Anterior cingulate cortex (tissue), 58 donors: ENCODE measurements at places on chromosomes 4 and X.

GRCh38 chr4:25884031-25884782, 21.4 kb upstream of the SEL1L3 start:
- DNase-seq = no peak

DNA sequence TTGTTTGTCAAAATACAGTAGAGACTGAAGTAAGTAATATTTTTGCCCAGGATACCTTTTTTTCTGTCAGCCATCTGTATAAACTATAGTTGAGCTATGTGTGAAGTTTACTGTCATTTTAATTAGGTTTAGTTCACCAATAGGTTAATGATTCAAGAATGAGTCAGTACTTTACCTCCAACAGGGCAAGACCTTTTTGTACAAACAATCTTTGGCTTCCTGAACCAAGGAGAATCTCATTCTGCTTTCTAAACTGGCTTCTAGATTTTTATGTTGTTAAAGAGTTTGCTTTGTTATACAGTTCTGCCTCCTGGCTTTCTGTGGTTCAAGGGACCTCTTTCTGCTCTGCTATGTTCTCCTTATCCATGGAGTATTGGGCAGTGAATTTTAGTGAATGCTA, 412.0 kb upstream of the NR3C2 start:
- DNase-seq = no peak

DNA sequence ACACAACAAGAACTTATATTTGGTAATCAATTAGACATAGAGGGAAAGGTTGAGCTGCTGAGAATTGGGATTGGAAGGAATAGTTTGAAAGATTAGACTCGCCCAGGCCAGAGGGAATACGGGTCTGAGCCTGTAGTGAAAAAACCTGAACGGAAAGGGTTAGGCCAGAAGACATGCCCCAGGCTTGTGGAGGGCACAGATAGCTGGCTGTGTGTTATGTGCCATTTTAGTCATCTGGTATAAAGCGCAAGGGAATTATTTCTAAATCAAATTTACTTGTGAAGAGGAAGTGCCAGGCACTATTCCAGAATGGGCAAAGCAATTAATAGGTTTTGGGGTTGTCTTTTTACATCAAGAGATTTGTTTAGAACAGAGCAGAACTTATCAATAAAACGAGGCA, 187.5 kb upstream of the ANKRD50 start:
- DNase-seq = no peak

- no peak for DNase-seq
Observed at GRCh38 chr4:1998296-1998695, 10.5 kb downstream of the NELFA start.

DNA sequence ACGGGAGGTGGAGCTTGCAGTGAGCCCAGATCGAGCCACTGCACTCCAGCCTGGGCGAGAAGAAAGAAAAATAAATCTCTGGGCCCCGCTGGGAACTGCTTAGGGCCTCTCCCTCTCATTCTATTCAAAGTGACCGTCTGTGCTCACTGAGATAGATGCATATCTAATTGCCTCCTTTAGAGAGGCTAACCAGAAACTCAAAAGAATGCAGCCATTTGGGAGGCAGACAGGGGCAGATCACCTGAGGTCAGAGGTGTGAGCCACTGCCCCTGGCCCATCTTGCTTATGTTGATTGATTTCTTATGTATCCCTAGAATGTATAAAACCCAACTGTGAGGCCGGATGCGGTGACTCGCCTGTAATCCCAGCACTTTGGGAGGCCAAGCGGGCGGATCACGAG, 6.2 kb upstream of the CSF2RA start:
- DNase-seq = no peak

- no peak for DNase-seq
Observed at GRCh38 chr4:132001542-132001941, 1147.6 kb upstream of the PCDH10 start.

DNA sequence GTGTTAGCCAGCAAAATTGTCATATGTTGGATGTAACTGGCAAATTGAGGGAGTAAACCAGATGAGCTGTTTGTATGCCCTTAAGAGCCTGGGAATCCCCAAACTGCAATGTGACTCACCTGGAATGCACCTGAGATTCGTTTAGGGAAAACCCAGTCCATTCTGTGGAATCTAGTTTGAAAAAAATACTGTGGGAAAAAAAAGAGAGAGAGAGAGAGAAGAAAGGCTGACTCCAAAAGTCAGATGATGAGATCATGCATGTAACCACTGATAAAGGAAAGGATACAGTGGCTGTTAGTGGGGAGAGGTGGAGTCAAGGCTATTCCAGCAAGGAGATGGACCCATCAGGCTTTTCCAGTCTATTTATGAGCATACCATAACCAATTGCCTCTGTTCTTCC, 48.5 kb downstream of the SLC9A7 start:
- DNase-seq = no peak

DNA sequence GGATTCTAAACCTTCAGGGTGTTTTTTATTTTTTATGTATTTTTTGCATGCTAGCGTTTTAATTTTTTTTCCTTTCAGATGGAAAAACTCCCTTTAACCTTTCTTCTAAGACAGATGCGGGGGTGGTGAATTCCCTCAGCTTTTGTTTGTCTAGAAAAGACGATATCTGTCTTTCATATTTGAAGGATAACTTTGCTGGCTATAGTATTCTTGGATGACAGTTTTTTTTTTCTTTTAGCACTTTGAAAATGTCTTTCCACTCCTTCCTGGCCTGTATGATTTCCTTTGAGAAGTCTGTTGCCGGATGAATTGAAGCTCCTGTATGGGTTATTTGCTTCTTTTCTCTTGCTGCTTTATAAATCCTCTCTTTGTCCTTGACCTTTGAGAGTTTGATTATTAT, 26.6 kb downstream of the PSAPL1 start:
- no peak for DNase-seq

- DNase-seq = no peak
Observed at GRCh38 chr4:45732161-45732560, 391.7 kb downstream of the GABRG1 start.

- no peak for DNase-seq
Observed at GRCh38 chrX:57771689-57772088, 91.6 kb upstream of the NLRP2B start.

DNA sequence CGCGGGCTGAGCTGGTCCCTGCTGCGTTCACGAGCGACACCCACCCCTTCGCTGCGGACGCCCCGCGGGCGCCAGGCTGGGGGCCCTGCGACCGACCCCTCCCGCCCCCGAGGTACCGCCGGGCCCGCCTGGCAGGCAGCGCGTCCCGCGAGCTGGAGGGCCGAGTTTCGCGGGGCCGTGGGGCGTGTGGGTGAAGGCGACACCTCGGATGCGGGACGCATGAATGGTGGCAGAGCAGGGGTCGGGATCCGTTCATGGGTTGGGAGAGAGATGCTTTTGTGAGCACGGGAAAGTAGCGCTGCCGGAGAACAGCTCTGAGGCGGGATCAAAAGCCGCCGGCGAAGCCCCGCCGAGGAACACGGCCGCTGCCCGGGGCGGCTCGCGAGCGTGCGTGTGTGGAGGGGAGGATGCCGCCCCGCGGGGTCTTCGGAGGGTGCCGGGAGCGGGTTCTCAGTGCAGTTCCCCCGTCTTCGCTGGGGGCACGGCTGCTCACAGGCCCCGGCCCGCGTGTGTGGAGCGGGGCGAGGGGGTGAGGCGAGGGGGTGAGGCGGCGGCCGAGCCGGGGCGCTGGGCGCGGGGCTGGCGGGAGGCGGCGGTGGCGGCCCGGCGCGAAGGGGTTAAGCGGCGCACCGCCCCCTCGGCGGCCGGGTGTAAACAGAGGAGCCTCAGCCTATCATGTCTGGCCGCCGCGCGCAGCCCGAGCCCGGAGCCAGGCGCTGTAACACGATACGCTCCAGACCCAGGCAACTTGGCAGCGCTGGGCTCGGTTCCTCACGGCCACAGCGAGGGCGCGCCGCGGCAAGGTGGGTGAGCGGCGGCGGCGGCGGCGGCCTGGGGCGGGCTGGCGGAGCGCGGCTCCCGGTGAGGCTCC, 205.3 kb downstream of the TENM3 start:
- DNase-seq = peak; percentile 65

- no peak for DNase-seq
Observed at GRCh38 chrX:133258481-133258880, 40.3 kb upstream of the TFDP3 start.

GRCh38 chr4:143084566-143084965, 100.2 kb upstream of the USP38 start:
- no peak for DNase-seq

GRCh38 chr4:22551550-22551949, 35.7 kb upstream of the ADGRA3 start:
- DNase-seq = no peak

DNA sequence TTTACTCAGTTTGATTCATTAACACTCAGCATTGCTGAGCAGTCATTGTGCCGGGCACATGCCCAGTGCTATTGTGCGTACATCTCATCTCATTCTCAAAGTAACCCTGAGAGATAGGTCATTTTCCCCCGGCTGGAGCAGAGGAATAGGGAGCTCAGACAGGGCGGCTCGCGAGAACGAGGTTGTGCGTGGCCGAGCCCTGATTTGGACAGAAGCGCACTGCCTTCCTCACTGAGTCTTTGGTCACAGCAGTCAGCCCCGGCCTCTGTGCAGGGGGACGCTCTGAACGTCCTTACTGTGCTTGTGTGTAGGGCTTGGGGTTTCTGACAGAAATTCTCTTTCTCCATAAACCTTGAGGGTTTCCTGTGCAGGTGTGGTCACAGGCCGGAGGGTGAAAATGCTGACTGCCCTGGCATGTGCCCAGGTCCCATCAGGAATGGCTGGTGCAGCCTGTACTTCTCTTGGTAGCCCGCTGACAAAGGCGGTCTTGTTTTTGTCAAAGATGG, 39.5 kb downstream of the NOP14 start:
- no peak for DNase-seq

GRCh38 chrX:135009838-135010237, 12.5 kb downstream of the RTL8B start:
- no peak for DNase-seq

GRCh38 chrX:130869239-130869638, 33.8 kb downstream of the ENOX2 start:
- DNase-seq = no peak

GRCh38 chr4:122772311-122772710, 39.8 kb downstream of the BBS12 start:
- DNase-seq = no peak

- DNase-seq = no peak
Observed at GRCh38 chr4:102318526-102318925, 26.8 kb downstream of the SLC39A8 start.

- no peak for DNase-seq
Observed at GRCh38 chr4:97911236-97911906, 231.9 kb downstream of the STPG2 start.

GRCh38 chrX:8304668-8305067, 133.6 kb upstream of the VCX2 start:
- DNase-seq = no peak

DNA sequence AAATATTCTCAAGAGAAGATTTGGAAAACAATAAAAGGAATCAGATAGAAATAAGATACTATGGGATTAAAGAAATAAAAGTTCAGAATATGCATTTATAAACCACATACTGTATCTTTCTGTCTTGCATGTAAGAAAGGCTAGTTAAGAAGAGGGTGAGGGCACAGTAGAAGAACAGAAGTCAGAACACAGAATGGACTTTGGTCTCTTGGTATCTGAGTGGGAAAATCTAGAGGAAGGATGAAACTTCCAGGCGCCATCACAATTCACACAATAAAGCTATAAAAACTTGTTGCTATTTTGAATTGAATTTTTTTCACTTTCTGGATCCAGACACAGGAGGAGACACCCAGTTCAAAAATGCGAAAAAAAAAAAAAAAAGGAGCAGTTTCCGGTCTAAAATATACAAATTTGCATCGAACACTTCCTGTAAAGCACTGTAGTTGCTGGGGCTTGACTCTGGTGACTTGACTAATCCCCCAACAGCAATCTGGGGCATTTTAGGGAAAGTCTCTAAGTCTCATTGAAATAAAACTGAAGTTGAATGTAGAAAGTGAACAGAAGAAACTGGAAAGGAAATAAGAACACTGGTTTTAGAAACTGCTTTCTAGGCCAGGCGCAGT, 8.1 kb upstream of the NAAA start:
- no peak for DNase-seq

DNA sequence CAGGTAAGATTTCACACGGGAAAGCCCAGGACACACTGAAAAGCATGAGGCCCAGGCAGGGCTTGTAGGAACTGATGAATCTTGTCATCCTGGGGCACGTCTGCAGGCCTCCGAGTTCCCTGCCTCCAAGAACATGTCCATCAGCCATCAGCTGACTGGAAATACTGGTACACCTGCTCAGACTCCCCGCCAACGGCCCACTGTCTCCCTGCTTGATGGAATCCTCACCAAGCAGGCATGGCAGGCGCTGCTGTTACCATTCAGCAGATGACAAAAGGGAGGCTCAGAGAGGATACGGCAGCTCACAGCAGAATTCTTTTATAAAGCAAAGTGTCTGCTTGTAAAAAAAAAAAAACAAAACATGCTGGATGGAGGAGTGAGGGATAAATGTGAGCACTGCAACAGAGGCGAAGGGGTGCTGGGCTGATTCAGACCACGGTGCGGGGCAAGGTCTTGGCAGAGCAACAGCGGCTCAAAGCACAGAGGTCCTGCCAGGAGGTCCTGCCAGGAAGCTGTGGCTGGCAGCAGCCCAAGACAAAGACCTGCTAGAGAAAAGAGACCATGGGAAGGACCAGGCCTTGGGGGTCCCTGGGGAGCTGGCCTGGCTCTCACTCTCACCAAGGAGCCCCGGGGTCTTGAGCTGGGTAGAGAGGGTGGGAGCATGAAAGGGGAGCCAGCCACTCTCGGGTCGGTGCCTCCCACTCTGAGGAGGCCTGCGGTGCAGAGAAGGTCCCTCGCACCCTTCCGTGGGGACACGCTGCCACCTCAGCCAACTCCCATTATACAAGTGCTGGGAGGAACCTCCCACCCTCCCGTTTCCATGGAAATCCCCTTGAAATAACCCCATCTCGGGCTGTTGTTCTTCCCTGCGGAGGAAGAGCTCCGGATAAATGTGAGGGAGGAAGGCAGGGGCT, 25.6 kb downstream of the PPP2R2C start:
- peak; percentile 68 for DNase-seq

GRCh38 chr4:39124885-39125599, 57.3 kb upstream of the WDR19 start:
- DNase-seq = no peak

GRCh38 chr4:86557526-86557925, 36.6 kb upstream of the PTPN13 start:
- no peak for DNase-seq

DNA sequence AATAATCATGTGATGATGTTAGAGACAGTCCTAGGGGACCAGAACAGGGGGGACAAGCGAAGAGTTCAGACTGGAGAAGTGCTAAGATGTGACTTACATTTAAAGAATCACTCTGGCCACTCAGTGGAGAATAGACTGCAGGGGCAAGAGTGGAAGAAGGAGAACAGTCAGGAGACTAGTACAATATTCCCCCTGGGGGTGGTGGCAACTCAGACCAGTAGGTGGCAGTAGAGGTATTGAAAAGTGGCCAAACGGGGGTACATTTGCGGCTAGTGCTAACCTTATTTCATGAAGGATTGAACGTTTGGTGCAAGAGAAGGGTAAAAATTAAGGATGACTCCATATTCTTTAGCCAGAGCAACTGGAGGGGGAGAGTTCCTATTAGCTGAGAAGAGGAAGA, 2.7 kb upstream of the BMX start:
- no peak for DNase-seq
